NCI-H524 (cell line): ENCODE measurements at places on chromosomes 5 and 9.

- DNase-seq = no peak
Observed at GRCh38 chr9:97675655-97676054, 21.5 kb downstream of the XPA start.

- no peak for DNase-seq
Observed at GRCh38 chr5:1939256-1939655, 56.5 kb upstream of the IRX4 start.

DNA sequence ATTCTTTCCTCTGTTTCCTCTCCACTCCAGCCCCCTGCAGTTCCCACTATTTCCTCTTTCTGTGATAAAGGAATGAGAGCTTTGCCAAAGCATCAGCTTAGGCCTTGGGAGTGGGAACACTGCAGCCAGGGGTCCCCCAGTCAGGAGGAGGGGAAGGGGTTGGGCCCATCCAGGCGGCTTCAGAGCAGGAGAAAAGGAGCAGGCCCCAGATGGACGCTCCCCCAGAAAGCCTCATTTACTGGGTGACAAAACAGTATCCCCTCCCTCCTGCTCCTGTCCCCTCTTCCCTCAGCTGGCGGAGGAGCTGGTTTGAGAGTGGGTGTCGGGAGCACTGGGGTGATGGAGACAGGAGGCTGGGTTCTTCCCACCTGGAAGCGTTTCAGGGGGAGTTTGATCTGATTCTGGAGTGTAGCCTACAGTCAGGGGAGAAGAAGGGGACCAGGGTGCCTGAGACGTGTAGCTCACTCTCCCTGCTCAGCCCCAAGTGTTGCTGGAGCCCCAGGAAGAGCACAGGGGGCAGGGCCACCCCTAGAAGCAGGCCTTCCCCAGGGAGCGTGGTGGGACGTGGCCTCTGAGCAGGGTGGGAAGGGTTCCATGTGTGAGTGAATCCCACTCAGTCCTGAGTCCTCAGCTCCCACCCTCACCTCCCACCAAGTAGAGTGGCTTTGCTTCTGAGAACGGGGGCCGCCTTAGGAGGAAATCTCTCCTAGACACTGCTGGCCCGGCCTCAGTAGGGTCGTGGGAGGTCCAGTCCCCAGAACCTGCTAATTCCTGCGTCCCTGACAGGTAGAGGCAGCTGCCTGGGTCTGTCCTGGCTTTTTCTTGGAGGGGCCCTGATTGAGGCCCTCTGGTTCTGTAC, 173.1 kb downstream of the CACNA1B start:
- DNase-seq = no peak

DNA sequence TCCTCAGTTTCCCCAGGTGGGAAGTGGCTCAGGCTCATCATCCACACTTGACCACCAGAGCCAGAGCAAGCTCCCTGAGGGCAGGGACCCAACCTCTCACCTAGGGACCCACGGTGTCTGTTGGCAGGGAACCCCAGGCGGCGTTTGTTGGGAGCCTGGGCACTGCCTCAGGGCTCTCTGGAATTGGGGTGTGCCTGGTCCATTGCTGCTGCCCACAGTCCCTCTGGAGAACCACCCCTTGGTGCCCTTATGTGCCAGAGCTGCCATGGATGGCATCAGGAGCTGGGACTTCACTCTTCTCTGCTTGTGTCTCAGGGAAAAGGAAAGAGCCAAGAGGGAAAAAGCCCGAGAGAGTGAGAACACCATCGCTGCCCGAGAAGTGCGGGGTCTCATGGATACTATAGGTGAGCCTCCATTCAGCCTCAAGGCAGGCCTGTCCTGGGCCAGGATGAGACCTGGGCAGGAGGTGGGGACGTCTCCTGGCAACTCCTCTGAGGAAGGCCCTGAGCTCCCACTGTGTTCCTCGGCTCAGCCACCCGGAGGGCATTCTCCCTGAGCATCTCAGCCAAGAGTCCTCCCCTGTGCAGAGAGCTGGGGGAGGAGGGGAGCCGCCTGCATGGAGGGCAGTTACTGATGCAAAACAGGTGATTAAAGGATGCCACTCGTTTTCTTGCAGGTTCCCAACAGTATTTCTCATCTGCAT, 4.5 kb downstream of the CCDC180 start:
- DNase-seq = no peak

GRCh38 chr9:16442622-16443021, 427.8 kb downstream of the BNC2 start:
- DNase-seq = no peak

GRCh38 chr5:68444833-68445232, 229.3 kb downstream of the PIK3R1 start:
- DNase-seq = no peak

GRCh38 chr9:125915606-125916005, 168.4 kb downstream of the PBX3 start:
- DNase-seq = no peak

DNA sequence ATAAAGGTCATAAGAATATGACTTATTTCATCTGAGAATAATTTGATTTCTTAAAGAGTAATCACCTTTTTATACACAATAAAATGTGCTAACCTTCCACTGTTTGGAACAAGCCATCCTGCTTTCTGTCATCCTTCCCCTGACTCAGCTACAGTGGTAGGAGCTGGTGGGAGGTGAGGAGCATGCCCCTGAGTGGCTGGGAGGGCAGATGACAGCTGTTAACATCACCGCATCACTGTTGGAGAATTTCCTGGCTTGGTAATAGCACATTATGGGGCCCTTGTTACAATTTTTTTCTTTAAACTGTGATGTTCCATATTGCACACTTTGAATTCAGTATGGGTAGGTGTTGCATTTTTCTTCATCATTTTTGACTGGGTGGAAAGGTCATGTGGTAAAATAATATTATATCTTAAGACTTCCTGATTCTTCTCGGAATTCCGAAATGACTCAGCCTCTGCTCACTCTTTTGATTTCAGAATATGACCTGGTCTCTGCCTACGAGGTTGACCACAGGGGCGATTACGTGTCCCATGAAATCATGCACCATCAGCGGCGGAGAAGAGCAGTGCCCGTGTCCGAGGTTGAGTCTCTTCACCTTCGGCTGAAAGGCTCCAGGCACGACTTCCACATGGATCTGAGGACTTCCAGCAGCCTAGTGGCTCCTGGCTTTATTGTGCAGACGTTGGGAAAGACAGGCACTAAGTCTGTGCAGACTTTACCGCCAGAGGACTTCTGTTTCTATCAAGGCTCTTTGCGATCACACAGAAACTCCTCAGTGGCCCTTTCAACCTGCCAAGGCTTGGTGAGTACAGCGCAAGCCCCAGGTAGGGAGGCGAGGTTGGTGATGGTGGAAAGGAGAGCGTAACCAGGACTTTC, 5.8 kb downstream of the ADAMTS16 start:
- DNase-seq = no peak

DNA sequence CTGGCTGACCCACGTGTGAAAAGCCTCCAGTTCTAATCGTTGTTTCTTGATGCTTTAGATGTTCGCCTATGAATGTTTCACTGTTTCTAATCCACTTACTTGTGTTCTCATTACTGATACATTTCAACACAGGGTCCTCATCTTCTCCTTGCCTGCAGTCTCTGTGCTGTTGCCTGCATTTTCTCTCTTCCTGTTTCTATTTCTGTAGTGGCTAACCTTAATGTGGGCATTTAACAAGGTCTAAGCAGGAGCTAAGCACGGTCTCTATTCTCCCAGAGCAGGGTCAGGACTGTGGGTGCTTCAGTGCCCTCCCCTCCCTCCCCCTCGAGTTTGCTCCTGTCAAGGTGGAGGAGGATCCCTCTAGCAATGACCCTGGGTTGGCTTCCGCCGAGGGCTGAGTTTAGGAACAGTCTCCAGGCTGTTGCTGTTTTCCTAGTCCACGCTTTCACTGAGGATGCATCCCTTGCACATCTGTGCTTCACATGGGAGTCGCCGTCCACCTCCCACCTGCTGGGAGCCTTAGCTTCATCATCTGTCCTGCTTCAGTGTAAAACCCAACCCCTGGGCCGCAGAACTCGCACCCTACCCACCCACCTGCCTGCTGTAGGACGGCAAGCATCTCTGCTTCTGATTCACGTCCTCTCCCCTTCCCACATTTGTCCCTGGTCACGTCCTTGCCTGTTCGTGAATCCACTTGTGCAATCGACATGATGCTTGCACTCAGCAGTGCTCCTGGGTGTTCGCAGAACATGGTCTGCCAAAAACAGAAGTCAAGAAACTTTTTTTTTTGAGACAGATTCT, 2.4 kb upstream of the EXOC3 start:
- DNase-seq = no peak

- no peak for DNase-seq
Observed at GRCh38 chr5:95148453-95148852, 136.4 kb downstream of the MCTP1 start.

DNA sequence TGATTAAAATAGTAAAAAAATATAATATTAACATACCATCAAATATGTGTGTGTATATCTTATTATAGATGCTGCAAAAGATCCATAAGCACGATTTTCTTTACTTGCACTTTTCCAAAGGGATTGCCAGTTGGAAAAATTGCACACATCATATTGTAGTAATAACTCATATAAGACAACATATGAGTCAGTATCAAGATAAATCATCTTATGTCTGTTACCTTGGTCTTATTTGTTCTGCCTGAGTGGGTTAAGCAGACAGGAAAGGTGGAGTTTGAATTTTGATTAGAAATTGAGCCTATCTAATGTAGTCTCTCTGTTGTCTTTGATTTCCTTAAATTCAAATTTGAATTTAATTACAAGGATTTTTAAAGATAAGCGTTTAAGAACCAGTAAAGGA, 24.6 kb downstream of the LYSMD3 start:
- no peak for DNase-seq

GRCh38 chr9:137066096-137066861, 4.1 kb downstream of the SAPCD2 start:
- DNase-seq = no peak

DNA sequence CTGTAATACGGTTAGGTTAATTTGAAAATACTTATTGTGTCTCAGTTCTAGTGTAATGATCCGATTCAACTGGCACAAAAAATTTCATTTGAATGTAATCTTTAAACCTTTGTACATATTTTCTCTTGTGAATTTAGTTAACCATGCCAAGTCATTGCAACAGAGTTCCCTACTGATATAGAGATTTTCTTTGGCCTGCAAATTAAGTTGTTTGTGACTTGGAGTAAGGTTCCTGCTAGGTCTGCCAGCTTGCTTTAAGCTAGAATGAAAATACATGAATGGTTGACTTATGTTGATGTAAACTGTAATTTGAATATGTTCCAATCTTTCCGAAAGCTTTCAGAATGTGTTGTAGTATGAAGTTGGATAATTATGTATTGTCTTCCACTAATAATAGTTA, 1004.1 kb upstream of the EDIL3 start:
- DNase-seq = no peak

GRCh38 chr9:4828761-4829160, 36.0 kb downstream of the RCL1 start:
- peak; percentile 12 for DNase-seq

- peak; percentile 95 for DNase-seq
Observed at GRCh38 chr9:106286249-106286648, 576.7 kb upstream of the ZNF462 start.

DNA sequence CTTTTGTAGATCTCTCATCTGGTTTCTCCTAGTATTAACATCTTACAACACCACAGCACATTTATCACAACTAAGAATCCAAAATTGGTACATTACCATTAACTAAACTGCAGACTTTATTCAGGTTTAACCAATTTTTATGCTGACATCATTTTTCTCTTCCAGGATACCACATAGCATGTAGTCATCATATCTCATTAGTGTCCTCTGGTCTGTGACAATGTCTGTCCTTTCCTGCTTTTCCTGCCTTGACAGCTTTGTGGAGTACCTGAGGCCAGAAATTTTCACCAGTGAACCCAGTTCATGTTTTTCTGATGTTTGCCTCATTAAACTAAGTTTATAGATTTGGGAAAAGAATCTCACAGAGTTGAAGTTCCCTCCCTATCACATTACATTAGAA, 294.7 kb upstream of the TNC start:
- DNase-seq = no peak

DNA sequence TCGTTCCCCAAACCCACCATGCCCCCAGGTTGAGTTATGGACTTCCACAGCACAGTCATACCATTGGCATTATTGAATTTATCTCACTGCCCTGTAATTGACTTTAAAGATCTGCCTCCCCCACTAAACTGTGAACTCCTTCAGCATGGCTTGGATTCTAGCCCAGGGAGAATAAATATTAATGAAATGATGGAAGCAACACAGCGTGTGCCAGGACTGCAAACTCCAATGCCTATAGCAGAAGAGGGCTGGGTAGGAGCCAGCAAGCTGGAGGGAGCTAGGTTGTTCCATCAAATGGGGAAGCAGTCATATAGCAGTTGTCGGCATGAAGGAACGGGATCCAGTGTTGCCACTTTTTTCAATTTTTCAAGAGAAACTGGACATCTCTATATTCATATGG, 69.0 kb upstream of the MSX2 start:
- no peak for DNase-seq

DNA sequence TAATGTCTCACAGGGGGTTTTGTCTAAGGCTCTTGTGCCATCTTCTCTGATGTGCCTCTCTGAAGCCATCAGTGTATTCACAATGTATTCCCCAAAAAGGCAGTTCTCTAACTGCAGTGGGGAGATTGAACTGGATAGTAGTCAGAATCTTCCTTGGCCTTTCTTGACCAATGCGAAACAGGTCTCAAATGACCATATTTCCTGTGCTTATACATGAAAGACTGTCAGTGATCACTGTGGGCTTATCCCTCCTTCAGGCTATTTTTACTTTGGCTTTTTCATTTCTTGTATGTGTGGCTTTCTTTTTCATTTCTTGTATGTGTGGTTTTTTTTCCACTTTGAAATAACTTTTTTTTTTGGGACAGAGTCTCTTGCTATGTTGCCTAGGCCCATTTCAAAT, 19.7 kb downstream of the HMGXB3 start:
- DNase-seq = no peak

- no peak for DNase-seq
Observed at GRCh38 chr9:7509576-7510145, 289.9 kb downstream of the DMAC1 start.

- DNase-seq = peak; percentile 32
Observed at GRCh38 chr5:137220523-137220927, 278.6 kb downstream of the SPOCK1 start.

- peak; percentile 8 for DNase-seq
Observed at GRCh38 chr5:113678924-113679575, 165.6 kb downstream of the YTHDC2 start.

DNA sequence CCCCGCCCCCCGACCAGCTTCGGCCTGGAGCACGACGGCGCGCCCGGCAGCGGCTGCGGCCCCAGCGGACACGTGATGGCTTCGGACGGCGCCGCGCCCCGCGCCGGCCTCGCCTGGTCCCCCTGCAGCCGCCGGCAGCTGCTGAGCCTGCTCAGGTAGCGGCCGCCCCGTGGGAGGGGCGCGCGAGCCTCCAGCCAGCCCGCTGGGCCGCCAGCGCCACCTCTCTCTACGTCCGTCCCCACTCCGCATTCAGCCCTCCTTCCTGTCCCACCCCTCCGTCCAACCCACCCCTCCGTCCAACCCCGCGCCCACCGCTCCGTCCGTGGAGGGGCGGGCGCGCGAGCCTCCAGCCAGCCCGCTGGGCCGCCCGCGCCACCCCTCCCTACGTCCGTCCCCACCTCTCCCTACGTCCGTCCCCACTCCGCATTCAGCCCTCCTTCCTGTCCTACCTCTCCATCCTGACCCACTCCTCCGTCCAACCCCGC, 6.5 kb downstream of the ADAMTS13 start:
- peak; percentile 39 for DNase-seq

GRCh38 chr5:36881807-36882206, 5.2 kb downstream of the NIPBL start:
- DNase-seq = no peak

- DNase-seq = no peak
Observed at GRCh38 chr9:115099901-115100300, 18.1 kb downstream of the TNC start.

GRCh38 chr5:56409331-56410190, 176.4 kb upstream of the ANKRD55 start:
- DNase-seq = peak; percentile 98
